Right lung (tissue), 10 donors: ENCODE measurements at places on chromosomes 6 and 20.

- DNase-seq = no peak
Observed at GRCh38 chr20:20621195-20621594, 91.2 kb downstream of the RALGAPA2 start.

- DNase-seq = no peak
Observed at GRCh38 chr6:53583451-53583850, 38.5 kb upstream of the GCLC start.

GRCh38 chr20:8394308-8394945 is 262.4 kb downstream of the PLCB1 start:
- DNase-seq = no peak

- no peak for DNase-seq
Observed at GRCh38 chr6:89536231-89536630, 102.3 kb downstream of the LYRM2 start.

DNA sequence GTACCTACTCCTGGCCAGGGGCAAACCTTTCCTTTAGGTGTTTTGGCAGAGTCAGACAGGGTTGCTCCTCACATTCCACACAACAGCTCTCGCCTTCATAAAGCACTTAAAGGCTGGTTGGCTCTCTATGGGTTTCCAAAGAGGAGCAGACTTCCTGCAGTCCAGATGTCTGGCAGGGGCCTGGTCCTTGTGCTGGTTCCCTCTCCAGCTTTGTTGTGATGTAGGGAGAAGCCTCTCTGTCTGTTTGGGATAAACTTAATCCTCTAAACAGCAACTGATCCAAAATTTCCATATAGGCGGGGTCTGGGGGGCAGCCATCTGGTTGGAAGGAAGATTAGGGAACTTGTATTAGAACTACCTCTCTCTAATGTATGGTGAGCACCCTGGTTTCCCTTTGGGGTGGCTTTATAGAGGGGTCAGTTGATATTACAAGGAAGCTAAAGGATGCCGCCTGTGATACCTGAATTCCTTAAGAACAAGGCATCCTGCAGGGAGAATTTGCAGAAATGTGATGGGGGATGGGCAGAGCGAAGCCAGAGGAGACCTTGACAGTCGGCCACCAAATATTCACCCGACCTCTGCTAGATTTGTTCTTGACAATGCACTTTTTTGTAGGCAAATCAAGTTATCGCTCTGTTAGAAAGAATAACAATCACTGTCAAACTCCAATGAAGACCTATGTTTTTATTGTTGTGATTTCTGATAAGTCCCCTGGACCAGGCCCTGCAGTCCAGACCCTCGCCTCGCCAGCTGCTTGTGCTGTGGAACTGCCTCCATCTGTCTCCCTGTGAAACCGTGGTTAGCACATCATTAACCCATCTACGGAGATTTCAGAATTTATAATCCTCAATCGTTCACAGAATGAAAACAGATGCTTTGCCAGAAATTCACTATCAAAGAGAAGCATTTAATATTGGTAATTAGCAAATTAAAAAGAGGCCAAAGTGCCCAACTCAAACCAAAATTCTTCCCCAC is 94.0 kb upstream of the RALGAPA2 start:
- no peak for DNase-seq

DNA sequence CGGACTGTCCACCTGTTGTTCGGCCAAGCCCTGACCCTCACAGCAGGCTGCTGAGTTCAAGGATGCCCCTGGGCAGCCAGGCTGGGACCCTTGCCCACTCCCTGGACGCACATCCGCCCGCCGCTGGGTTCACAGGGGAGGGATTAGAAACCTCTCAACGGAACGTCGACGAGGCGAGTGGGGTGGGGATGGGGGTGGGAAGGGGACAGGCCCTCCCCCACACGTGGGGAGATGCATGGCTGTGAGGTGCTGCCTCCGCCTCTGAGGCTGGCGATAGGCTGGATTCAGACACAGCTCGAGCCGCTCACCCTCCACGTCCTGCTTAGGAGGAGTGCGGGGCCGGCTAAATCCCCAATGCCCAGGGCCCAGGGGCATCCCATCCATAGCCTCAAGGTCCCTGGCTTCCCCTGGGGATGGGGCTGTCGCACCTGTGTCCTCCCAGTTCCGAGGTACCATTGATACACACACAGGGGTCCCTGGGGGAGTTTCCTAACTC is 90.6 kb upstream of the BHLHE23 start:
- no peak for DNase-seq

GRCh38 chr6:111759836-111760785 is 113.1 kb downstream of the FYN start:
- peak; percentile 69 for DNase-seq
